Left lung (tissue), 14 donors: ENCODE measurements at places on chromosomes 12 and 14. TPM values are rescaled to one million over a fixed set of nuclear protein-coding genes. Genes with fewer than 3 reads are reported as not detected.

GRCh38 chr14:34693228-34693939 is 21.0 kb downstream of the CFL2 start:
- DNase-seq: peak; percentile 42
- no peaks in the 10 kb centered on the region for H3K4me1 ChIP-seq
- no peaks in the 10 kb centered on the region for H3K27me3 ChIP-seq
- no peak overlapping the region for H3K27ac ChIP-seq
- peak overlapping the region; percentile 30 for H3K4me3 ChIP-seq
- no peaks in the 10 kb centered on the region for H3K36me3 ChIP-seq

- no peak overlapping the region for H3K4me3 ChIP-seq
- no peaks in the 10 kb centered on the region for H3K4me1 ChIP-seq
- DNase-seq: no peak
- no peak overlapping the region for H3K27ac ChIP-seq
Measured at GRCh38 chr12:81208187-81208911, 130.5 kb downstream of the ACSS3 start.

GRCh38 chr14:32201816-32202490 is at the start of gene RNU6-7:
RNU6-7 (plus strand) TSS chr14:32202045.
- H3K36me3 ChIP-seq: no peaks in the 10 kb centered on the region
- H3K4me1 ChIP-seq: peaks cover 9% of the 10 kb centered on the region
- DNase-seq: peak; percentile 86

GRCh38 chr12:40566271-40566670 is 126.0 kb upstream of the CNTN1 start:
- H3K4me1 ChIP-seq: no peaks in the 10 kb centered on the region
- no peak for DNase-seq
- H3K4me3 ChIP-seq: no peak overlapping the region
- H3K27ac ChIP-seq: no peak overlapping the region

GRCh38 chr12:27291862-27292261 is 40.8 kb upstream of the BMAL2 start:
- no peaks in the 10 kb centered on the region for H3K27me3 ChIP-seq
- H3K27ac ChIP-seq: no peak overlapping the region
- H3K4me1 ChIP-seq: no peaks in the 10 kb centered on the region

DNA sequence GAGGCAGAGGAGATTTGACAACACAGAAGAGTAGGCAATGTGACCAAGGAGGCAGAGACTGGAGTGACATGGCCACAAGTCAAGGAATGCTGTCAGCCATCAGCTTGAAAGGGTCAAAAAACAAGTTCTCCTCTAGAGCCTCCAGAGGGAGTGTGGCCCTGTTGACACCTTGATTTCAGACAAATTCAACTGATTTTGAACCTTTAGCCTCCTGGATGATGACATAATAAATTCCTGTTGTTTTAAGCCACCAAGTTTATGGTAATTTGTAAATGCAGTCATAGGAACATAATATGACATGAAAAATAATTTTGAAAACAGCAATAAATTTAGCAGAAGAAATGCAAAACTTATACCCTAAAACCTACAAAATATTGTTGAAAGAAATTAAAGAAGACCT is 8.5 kb upstream of the NGDN start:
- H3K36me3 ChIP-seq: no peaks in the 10 kb centered on the region
- no peak overlapping the region for H3K4me3 ChIP-seq
- H3K27me3 ChIP-seq: peaks cover 32% of the 10 kb centered on the region
- no peak for DNase-seq
- H3K27ac ChIP-seq: no peak overlapping the region
- no peaks in the 10 kb centered on the region for H3K4me1 ChIP-seq

DNA sequence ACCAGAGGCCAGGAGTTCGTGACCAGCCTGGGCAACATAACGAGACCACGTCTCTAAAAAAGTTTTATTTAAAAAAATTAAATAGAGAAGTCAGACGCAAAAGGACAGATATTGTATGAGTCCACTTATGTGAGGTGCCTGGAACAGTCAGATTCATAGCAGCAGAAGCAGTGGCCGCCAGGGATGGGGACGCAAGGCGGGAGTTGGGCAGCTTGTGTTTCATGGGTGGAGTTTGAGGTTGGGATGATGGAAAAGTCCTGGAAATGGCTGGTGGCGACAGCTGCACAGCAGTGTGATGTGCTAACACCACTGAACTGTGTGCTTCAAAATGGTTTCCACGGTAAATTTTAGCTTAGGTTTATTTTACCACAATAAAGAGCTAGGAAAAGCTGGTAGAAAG is 57.6 kb upstream of the DDX11 start:
- H3K4me3 ChIP-seq: no peak overlapping the region
- no peaks in the 10 kb centered on the region for H3K27me3 ChIP-seq
- no peaks in the 10 kb centered on the region for H3K4me1 ChIP-seq
- no peaks in the 10 kb centered on the region for H3K36me3 ChIP-seq
- H3K27ac ChIP-seq: no peak overlapping the region
- DNase-seq: no peak

DNA sequence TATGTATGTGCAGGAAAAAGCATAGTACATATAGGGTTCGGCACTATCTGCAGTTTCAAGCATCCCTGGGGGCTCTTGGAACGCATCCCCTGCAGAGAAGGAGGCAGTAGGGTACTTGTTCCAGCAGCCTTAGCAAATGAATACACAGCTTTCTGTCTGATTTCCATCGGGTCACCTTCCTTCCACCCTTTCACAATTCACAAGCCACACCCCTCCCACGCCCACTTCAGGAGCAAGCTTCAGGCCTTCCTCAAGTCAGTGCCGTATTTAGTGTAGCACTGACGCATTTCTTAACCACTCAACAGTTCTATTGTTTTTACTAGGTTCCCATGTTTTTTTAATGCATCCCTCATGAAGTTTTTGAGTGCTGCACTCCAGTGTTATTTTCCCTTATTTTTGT is 64.2 kb downstream of the CLMN start:
- DNase-seq: no peak
- no peaks in the 10 kb centered on the region for H3K36me3 ChIP-seq
- H3K27me3 ChIP-seq: no peaks in the 10 kb centered on the region

- H3K27me3 ChIP-seq: no peaks in the 10 kb centered on the region
- no peak for DNase-seq
- H3K4me3 ChIP-seq: no peak overlapping the region
Measured at GRCh38 chr12:77850698-77851097, 20.0 kb downstream of the NAV3 start.

- H3K4me3 ChIP-seq: no peak overlapping the region
- no peaks in the 10 kb centered on the region for H3K4me1 ChIP-seq
- no peak for DNase-seq
- no peaks in the 10 kb centered on the region for H3K36me3 ChIP-seq
Measured at GRCh38 chr14:76464856-76465255, 88.9 kb downstream of the ESRRB start.

- H3K27me3 ChIP-seq: peaks cover 5% of the 10 kb centered on the region
- no peak overlapping the region for H3K4me3 ChIP-seq
- H3K4me1 ChIP-seq: no peaks in the 10 kb centered on the region
Measured at GRCh38 chr12:125194987-125195386, 129.8 kb downstream of the AACS start.

DNA sequence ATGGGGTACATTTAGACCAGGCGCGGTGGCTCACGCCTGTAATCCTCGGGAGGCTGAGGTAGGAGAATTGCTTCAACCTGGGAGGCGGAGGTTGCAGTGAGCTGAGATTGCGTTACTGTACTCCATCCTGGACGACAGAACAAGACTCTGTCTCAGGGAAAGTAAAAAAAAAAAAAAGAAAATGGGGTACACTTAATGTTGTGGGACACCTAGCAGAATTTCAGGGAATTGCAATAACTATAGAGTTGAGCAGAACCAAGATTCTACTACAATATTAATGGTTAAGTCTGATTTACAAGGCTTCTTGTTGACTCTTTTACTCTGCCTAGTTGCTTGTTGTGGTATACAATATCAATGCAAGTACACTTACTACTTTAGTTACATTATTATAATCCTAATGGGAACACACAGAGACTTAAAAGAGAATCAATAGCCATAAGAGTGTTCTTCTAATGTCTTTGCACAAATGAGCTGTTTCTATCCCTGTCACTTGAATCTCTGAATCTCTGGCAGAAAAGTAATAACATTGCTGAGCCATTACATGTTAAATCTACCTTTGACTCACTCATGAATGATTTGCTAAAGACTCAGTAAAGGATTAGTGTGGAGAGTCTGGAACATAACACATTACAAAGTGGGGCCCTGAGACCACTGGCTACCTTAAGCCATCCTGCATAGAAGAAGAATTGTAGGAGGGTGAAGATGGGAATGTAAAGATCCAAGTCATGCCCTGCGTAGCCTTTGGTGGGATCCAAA is 22.7 kb downstream of the BEST3 start:
- H3K27me3 ChIP-seq: no peaks in the 10 kb centered on the region
- H3K4me1 ChIP-seq: no peaks in the 10 kb centered on the region
- no peak for DNase-seq
- H3K27ac ChIP-seq: no peak overlapping the region
- no peak overlapping the region for H3K4me3 ChIP-seq

- H3K4me1 ChIP-seq: no peaks in the 10 kb centered on the region
- no peak for DNase-seq
- H3K27me3 ChIP-seq: no peaks in the 10 kb centered on the region
- no peaks in the 10 kb centered on the region for H3K36me3 ChIP-seq
- H3K27ac ChIP-seq: no peak overlapping the region
Measured at GRCh38 chr12:68178184-68178583, 18.6 kb upstream of the IFNG start.

DNA sequence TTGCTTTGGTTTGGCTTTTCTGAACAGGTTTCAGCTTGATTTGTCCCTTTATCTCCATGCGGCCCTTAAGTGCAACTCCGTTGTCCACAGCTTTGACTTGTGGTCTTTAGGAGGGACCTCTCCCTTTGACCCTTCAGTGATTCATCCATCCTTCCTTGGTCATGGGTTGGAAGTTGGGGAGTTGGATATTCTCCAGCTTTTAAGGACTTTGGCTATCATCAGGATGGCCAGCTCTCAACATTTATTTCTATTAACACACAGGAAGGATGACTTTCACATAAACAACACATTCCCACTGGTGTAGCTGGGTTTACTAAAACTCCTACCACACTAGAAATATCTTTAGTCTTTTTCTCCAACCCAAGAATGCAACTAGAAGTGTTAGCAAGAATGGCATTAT is 50.9 kb upstream of the E2F7 start:
- H3K27ac ChIP-seq: no peak overlapping the region
- H3K4me3 ChIP-seq: no peak overlapping the region
- DNase-seq: no peak
- H3K36me3 ChIP-seq: no peaks in the 10 kb centered on the region

- peaks cover 28% of the 10 kb centered on the region for H3K4me1 ChIP-seq
- no peak overlapping the region for H3K4me3 ChIP-seq
Measured at GRCh38 chr14:52304248-52304904, 9.7 kb upstream of the PTGER2 start.

GRCh38 chr14:105761842-105762241 is 235.5 kb downstream of the TMEM121 start:
- no peak for DNase-seq
- no peak overlapping the region for H3K27ac ChIP-seq
- no peaks in the 10 kb centered on the region for H3K4me1 ChIP-seq

GRCh38 chr12:13027508-13027907 is 16.7 kb upstream of the FAM234B start:
- no peak for DNase-seq
- H3K27me3 ChIP-seq: no peaks in the 10 kb centered on the region
- H3K4me1 ChIP-seq: no peaks in the 10 kb centered on the region
- H3K27ac ChIP-seq: no peak overlapping the region
- H3K4me3 ChIP-seq: no peak overlapping the region

GRCh38 chr12:105349138-105349537 is 18.6 kb downstream of the C12orf75 start:
- no peaks in the 10 kb centered on the region for H3K36me3 ChIP-seq
- no peaks in the 10 kb centered on the region for H3K4me1 ChIP-seq
- H3K27me3 ChIP-seq: no peaks in the 10 kb centered on the region
- no peak for DNase-seq

GRCh38 chr12:103742349-103742932 is 98.6 kb downstream of the NT5DC3 start:
- H3K27me3 ChIP-seq: no peaks in the 10 kb centered on the region
- H3K36me3 ChIP-seq: no peaks in the 10 kb centered on the region
- no peak overlapping the region for H3K27ac ChIP-seq
- H3K4me1 ChIP-seq: no peaks in the 10 kb centered on the region
- peak; percentile 11 for DNase-seq

- H3K27me3 ChIP-seq: no peaks in the 10 kb centered on the region
- H3K4me3 ChIP-seq: no peak overlapping the region
- no peak overlapping the region for H3K27ac ChIP-seq
- H3K36me3 ChIP-seq: no peaks in the 10 kb centered on the region
- H3K4me1 ChIP-seq: no peaks in the 10 kb centered on the region
Measured at GRCh38 chr14:101088714-101089113, 185.2 kb upstream of the RTL1 start.

DNA sequence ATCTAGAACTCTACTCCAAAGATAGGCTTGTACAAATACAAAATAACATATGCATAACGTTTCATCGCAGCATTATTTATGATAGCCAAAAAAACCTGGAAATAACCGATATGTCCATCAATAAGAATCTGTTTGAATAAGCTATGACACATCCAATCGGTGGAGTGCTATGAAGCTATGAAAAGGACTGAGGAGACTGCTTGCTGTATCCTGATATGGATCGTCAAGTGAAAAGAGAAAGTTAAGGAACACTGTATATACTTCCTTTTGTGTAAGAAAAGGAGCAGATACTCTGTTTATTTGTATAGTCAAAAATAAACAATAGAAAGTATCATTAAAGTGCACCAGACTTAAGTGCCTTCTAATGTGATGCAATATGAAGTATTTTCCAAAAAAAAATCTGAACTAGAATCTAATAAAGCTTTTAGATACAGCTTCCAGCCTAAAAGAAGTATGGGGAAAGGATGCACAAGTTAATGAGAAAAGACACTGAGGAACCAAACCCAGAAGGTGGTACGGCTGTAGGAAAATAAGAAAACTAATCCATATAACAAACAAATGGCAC is 645 bp upstream of the KLHDC1 start:
- no peaks in the 10 kb centered on the region for H3K27me3 ChIP-seq
- H3K4me1 ChIP-seq: no peaks in the 10 kb centered on the region
- peak overlapping the region; percentile 97 for H3K27ac ChIP-seq
- peak overlapping the region; percentile 61 for H3K4me3 ChIP-seq
- no peaks in the 10 kb centered on the region for H3K36me3 ChIP-seq

- no peak overlapping the region for H3K27ac ChIP-seq
- no peak overlapping the region for H3K4me3 ChIP-seq
- no peak for DNase-seq
Measured at GRCh38 chr12:31478898-31479297, 112.0 kb downstream of the DENND5B start.

- H3K36me3 ChIP-seq: no peaks in the 10 kb centered on the region
- DNase-seq: no peak
- H3K27ac ChIP-seq: no peak overlapping the region
- peaks cover 36% of the 10 kb centered on the region for H3K4me1 ChIP-seq
- H3K4me3 ChIP-seq: no peak overlapping the region
Measured at GRCh38 chr12:116552773-116553373, 6.3 kb upstream of the MAP1LC3B2 start.

GRCh38 chr14:37413050-37413449 is 182.0 kb downstream of the FOXA1 start:
- H3K4me3 ChIP-seq: no peak overlapping the region
- no peak for DNase-seq
- no peaks in the 10 kb centered on the region for H3K4me1 ChIP-seq
- no peaks in the 10 kb centered on the region for H3K36me3 ChIP-seq
- no peaks in the 10 kb centered on the region for H3K27me3 ChIP-seq

- no peaks in the 10 kb centered on the region for H3K27me3 ChIP-seq
- no peak overlapping the region for H3K4me3 ChIP-seq
- H3K4me1 ChIP-seq: no peaks in the 10 kb centered on the region
- H3K36me3 ChIP-seq: peaks cover 64% of the 10 kb centered on the region
- DNase-seq: no peak
Measured at GRCh38 chr14:23483236-23483854, 13.8 kb downstream of the NGDN start.

DCN gene
- total RNA-seq: 966 TPM

KLRG1 gene
- 3.0 TPM for total RNA-seq

TGM1 gene
- 9.6 TPM for total RNA-seq

MORN3 gene
- 0.17 TPM for total RNA-seq

KRT6C gene
- total RNA-seq: not detected

TMTC3 gene
- 27.5 TPM for total RNA-seq

GPR84 gene
- 0.99 TPM for total RNA-seq

LTBR gene
- total RNA-seq: 153 TPM

ITGA7 gene
- total RNA-seq: 62.4 TPM

TBX3 gene
- 48.1 TPM for total RNA-seq
